ENCODE measurements at places on chromosomes 4 and X. TPM values are rescaled to one million over a fixed set of nuclear protein-coding genes. Genes with fewer than 3 reads are reported as not detected.
A peak's percentile ranks its signal among the peaks of the same experiment; 100 is the strongest.

The NAT8L gene
- total RNA-seq: 0.27 TPM

DNA sequence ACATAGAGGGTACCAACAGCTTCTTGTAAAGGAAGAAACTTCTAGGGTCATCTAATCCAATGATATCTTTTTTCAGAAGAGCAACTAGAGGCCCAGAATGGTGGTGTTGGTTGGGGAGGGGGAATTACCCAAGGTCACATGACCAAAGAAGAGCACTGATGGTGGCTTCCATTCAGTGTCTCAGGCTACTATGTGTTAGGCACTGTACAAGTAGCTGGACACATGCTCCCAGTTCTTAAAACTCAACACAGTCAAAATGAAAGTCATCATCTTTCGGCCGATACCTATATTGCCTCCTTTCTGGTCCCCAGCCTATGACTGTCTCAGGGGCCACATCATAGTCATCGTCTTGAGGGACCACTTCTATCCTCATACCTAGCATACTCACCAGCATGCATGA lies 88.1 kb downstream of the ARHGAP6 start:
- no peak for DNase-seq

- no peak for DNase-seq
Measured at GRCh38 chr4:15293711-15294110, 134.1 kb upstream of the C1QTNF7 start.

The XPNPEP2 gene
- 2.9 TPM for total RNA-seq

GRCh38 chrX:74119016-74119910 lies 184.7 kb upstream of the ZCCHC13 start:
- no peak for DNase-seq

GRCh38 chr4:7801001-7801400 lies 138.7 kb downstream of the AFAP1 start:
- DNase-seq: no peak

The SPIN2A gene
- 1.8 TPM for total RNA-seq

The AR gene
- total RNA-seq: 53.6 TPM

- no peak for DNase-seq
Measured at GRCh38 chr4:109499513-109499912, 60.5 kb upstream of the MCUB start.

The TKTL1 gene
- total RNA-seq: not detected

DNA sequence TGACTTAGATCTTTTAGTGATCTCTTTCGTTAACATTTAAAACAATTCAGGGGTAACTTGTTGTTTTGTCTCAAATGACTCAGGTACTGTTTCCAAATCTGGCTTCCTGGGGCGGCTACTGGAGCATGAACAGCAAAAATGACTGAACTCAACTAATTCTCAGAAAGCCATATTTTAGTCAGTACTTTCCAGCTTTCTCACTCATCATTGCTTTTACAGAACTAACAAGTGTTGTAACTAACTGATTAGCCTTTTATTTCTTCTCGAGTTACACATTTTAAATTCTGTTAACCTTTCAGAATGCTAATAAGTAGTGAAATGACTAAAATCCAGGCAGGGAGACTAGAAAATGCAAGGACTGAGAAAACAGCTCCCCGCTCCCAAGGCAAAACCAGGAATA lies 55.3 kb downstream of the JADE3 start:
- no peak for DNase-seq

DNA sequence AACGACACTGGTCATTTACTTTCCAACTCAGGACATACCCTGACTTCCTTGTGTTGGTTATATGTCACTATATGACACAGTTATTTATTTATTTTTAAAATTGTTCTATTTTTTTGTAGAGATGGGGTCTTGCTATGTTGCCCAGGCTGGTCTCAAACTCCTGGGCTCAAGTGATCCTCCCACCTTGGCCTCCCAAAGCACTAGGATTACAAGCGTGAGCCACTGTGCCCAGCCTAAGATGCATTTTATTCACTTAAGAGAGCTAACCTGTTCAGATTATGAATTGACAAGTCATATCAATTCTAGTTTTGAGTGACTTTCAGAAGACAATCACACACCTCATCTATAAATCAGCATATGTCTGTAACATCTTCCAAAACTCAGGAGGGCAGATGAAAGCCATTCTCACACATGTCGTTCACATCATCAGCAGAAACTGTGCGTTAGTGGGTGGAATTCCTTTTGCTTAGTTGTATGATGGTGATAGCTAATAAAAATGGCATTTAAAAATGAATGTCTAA lies 9.4 kb upstream of the RHOH start:
- DNase-seq: no peak

DNA sequence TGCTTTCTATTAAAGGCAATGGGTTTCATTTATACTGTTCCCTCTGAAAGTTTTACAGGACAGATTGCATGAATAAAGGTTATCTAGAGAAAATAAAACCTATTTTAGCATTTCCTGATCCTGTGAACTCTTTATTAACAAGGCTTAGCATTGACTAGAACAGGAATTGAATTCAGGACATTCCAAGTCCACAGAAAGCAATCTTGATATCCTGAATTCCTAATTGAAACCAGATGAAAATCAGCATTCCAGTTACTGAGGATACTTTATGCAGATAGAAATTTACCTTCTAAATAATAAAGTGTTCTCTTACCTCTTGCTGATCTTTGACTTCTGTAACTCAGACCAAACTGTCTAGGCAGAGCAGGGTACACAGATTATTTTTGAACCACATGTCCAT lies 151.4 kb downstream of the ZNF518B start:
- DNase-seq: no peak

The MAGEB17 gene
- total RNA-seq: not detected

DNA sequence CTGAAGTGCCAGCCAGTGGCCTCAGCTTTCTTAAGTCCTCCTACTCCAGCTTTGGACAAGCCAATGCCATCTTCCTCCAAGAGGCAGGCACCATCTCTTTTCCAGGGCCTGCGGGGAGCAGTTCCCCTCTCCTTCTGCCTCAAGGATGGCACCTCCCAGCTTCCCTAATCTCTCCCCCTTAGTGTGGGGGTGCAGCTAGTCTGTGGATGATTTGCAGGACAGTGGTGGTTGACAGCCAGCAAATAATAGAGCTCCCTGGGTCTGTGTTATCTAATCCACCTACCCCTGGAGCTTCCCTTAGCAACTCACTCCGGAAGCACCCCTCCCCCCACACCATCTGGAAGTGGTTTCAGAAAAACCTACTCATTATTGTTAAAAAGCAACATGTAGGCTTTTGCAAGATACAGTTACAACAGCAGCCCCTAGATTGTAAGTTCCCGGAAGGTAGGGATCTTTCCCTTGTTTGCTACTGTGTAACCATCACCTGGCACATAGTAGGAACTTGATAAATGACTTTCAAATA lies 247.1 kb downstream of the BCOR start:
- peak; percentile 54 for DNase-seq

The FAM9B gene
- 2.8 TPM for total RNA-seq

The L1CAM gene
- total RNA-seq: 2.8 TPM

DNA sequence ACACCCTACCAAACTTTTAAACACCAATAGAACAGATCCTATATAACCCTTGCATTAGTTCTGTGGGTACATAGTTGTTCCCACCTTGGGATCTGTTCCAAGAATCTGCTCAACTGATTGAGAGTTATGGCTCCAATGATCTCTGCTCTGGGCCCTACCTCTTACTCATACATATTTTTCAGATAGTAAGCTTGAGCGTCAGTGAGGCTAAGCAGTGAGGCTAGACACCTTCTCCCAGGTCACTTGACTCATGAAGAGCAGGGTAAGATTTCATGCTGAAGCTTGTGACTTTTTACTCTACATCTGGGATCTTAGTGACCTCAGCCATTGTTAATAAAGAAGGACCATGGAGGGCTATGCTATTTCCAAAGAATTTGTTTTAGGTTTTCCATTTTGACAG lies 23.1 kb upstream of the TNIP3 start:
- no peak for DNase-seq

The TCEAL2 gene
- 34.9 TPM for total RNA-seq

- no peak for DNase-seq
Measured at GRCh38 chr4:19520939-19521520, 730.7 kb upstream of the SLIT2 start.

- DNase-seq: no peak
Measured at GRCh38 chr4:17511051-17511450, 839 bp downstream of the QDPR start.

The RPA4 gene
- not detected for total RNA-seq

- DNase-seq: no peak
Measured at GRCh38 chrX:42597481-42597880, 180.5 kb downstream of the PPP1R2C start.

DNA sequence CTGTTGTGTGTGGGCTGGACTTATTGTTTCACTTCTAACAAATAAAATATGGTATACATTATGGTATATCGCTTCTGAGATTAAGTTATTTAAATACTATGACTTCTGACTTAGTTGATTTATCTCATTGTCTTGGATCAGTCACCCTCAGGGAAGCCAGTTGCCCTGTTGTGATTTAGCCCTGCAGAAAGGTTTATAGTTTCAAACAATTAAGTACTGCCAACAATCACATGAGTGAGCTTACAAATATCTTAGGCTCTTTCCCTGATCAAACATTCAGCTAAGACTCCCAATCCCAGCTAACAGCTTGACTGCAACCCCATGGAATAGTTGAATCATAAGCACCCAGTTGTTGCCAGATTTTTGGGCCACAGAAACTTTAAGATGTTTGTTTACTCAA lies 85.4 kb downstream of the MAGEC1 start:
- DNase-seq: no peak

The GASK1B gene
- total RNA-seq: 68.7 TPM

DNA sequence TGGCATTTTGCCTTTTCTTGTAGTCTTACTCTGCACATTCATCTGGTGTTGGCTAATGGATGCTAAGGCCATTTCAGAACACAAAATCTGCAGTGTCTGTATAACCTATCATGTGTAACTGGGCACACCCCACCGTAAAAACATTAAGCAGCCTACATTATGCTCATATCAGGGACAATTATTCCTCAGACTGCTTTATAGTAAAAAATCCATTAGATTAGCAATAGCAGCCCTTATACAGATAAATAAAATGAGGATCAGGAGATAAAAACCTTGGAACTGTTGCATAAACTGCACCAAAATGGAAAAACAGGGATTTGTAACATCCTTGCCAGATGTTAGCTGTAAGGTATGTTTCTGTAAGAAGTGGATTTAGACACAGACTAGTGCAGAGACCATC lies 288.8 kb downstream of the HS3ST1 start:
- no peak for DNase-seq

The MAOA gene
- total RNA-seq: 90.6 TPM

Measured in uterus (tissue), 4 donors.